Cardiac fibroblast (primary cell): ENCODE measurements at places on chromosomes 6 and 20.

GRCh38 chr6:15430186-15430585, 184.3 kb downstream of the JARID2 start:
- DNase-seq, result no peak

DNA sequence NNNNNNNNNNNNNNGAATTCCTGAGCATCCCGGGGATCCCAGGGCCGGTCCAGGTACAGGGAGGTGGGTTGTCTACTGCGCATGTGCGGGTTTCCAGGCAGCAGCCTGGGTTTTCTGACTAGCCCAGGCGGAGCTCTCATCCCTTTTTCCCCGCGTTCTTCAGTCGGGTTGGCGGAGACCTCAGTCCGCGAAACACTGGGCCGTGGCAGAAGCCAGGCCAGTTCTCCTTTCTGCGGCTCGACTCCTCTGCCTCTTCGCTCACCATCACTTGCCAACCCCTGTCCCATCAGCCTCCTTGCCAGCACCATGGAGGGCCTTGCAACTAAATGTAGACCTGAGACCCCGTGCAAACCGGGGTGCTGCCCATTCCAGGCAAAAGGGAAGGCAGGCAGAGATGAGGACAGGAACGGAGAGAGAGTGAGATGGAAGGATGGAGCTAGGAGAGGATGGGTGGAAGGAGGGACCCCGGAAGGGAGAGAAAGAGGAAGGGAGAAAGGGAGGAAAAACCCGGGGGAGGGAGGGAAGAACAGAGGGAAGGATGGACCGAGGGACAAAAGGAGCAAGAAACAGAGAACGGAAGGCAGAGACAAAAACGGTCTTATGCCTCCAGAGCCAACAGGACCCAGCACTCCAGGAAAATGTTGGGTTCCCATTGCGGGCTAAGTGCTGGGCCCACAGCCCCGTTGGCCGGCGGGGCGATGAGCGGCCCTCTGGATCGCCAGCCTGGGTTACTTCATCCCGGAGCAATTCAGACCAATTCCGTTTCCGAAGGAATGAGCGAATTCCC, 445.4 kb upstream of the DEFB115 start:
- peak; percentile 57 for DNase-seq

DNA sequence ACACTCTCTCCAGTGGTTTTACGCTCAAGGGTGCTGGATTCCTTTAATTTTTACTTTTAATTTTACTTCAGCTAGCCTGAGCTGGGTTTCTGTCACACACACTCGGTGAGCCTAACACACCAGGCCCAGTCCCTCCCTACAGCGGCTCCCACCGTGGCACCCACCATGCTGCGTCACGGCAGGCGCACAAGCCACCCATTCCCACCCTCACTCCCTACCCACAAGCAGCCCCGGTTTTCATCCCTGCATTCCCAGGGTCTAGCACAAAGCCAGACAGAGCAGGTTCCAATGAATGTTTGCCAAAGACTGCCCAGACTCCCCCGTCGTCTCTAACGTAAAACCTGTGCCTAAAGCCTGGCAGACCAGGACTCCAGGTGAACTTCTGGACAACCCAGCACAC, 50.3 kb downstream of the MYH7B start:
- DNase-seq, result no peak

DNA sequence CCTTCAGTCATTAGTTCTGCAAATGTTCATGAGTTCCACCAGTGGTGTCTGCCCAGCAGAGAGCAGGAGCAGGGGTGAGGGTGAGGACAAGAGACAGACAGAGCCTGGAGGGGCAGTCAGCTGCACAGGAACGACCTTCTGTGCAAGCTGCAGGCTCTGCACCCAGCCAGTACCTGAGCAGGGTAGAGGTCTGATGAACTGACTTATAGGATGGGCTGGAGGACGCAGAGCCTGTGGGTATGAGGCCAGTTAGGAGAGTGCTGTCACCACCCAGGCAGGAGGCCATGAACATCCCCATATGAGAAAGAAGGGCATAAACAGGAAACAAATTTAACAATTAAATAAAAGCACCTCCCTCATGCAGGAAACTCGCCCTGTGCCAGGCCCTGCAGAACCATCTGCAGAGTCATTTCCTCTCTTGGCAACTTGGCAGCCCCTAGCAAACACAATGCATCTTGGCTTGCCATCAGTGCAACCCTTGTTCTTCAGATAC, 17.9 kb downstream of the C6orf15 start:
- DNase-seq, result peak; percentile 63

- DNase-seq, result no peak
These were observed 296.3 kb downstream of the QKI start for GRCh38 chr6:163710532-163711470.

DNA sequence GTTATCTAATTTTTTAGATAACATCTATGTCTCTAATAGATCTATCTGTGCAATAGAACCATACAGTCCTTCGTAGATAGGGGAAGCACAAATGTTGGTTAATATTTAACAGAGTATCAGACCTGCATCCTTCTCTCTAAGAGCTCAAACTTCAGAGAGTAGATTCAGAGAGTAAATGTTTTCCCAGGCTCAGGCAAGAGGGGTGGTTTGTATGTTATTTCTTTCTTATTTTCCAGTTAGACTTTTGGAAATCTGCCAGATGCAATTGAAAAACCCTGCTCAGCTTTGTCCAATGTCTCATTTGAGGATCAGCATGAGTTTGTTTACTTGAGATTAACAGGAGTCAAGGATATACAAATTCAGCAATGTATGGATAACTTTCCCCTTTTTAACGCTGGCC, 361.9 kb downstream of the BCKDHB start:
- DNase-seq, result no peak

- peak; percentile 64 for DNase-seq
These were observed 69.3 kb downstream of the SYNJ2 start for GRCh38 chr6:158050955-158051354.
